Stimulated activated CD8-positive, alpha-beta memory T cell treated with anti-CD3 and anti-CD28 coated beads, Interleukin-2, amount 100 ng/mL, for 1 hour (primary cell): ENCODE measurements at places on chromosomes 5 and 9.

DNA sequence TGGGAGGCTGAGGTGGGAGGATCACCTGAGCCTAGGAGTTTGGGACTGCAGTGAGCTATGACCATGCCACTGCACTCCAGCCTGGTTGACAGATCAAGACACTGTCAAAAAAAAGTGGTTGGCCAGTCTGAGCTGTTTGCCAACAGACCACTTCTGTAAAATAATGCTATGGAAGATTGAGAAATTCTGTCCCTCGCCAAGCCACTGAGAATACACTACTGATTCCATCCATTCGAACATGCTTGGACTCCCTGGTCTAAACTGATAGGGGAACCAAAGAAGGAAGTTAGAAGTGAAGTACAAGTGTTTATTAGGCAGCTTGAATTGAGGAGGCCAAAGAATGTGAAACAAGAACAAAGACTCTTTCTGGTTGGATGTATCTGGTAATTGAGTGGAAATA is 27.2 kb downstream of the ENC1 start:
- no peak for DNase-seq

GRCh38 chr9:5886114-5886939 is 4.4 kb upstream of the MLANA start:
- DNase-seq, result peak; percentile 68

GRCh38 chr5:92222449-92222848 is 839.3 kb upstream of the ARRDC3 start:
- no peak for DNase-seq

GRCh38 chr5:68680366-68680765 is 413.4 kb upstream of the SLC30A5 start:
- no peak for DNase-seq

DNA sequence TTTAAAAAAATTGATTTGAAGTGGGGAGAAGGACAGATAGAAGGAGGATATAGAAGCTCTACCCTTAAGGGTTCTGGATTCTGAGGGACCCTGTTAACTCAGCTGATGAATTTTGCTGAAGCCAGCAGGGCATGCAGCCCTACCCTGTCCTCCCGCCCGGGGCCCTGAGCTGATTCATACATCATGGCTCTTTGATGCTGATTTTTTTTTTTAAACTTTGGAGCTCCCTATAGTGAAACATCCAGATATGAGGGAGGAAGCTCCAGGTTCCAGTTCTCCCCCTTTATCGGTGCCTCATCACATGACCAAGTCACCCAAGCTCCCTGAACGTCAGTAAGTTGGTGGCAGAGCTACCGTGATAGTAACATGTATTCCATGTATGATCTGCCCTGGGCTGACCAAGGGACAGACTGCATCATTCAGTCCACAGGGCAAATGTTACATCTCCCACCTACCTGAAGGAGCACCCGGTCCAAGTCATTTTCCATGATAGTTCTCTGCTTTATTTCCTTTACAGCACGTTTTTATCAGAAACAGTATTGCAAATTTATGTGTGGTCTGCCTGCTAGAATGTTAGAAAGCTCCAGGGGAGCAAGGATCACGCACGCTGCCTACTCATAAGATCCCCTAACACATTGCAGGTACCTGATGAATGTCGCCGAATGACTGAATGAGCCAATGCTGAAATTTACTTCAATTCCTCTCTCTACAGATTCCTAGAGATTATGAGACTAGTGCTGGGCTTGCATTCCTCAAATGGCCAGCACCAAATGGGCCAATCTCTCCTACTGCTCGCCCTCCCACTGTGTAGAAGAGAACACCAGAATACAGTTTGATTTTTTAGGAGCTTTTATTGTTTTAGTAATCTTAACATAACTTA is 25.9 kb downstream of the SPARC start:
- no peak for DNase-seq

DNA sequence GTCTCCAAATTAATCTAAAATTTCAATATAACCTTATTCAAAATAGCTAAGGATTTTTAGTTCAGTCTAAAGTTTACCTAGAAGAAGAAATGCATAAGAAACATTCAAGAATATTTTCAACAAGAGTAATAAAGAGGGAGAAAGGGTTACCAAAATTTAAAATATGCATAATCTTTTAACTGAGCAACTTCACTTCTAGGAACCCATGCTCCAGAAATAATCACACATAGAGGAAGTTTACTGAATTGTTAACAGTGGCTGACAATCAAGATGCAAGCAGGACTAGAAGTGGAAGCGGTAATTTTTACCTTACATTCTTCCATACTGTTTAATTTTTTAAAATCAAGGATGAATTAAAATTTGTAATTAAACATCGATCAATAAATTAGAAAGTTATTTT is 1.9 kb downstream of the PJA2 start:
- DNase-seq, result no peak

DNA sequence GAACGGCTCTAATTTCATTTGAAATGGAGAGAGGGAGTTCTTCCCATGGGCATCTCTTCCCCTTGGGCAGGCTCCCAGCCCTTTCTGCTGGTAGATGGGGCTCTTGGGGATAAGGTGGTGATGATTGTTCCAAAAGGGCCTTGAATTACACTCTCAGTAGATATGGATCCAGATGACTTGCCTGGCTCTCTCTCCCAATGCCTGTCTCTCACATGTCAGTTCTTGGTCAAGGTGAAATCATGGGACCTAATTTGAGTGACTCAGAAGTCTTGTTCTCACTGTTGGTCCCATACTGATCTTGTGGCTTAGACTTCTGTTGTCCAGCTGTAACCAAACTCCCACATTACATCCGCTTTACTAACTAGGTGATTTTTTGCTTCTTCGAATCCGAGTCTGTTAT is 317.0 kb upstream of the RFX3 start:
- DNase-seq, result no peak

- DNase-seq, result no peak
Observed at GRCh38 chr9:116156621-116157314, 3.2 kb downstream of the PAPPA start.

DNA sequence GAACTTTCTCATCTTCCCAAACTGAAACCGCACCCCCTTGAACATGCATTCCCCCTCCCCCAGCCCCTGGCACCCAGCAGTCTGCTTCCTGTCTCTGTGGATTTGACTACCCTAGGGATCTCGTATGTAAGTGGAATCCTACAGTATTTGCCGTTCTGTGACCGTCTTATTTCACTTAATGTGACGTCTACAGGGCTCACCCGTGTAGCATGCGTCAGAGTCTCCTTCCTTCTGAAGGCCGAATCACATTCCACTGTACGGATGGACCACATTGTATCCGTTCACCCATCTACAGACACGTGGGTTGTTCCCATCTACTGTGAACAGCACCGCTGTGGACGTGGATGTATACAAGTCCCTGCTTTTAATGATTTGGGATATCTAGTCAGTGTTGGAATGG is 4.5 kb downstream of the PRRX2 start:
- DNase-seq, result no peak

DNA sequence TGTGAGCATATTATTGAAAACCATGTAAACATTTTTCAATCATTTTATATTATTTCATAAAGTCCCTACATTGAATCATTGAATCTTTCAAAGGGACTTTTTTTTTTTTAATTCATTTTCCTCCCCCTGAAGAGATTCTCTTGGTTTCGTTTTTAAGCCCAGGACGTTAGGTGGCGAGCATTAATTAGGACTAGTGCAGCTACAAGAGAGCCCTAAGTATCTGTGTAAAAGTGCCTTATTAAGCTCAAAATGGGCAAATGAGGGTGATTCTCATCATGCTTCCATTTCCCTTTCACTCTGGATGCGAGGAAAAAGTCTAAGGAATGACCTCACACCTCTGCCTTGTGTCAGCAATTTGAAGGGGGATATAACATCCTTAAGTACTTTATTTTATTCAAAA is 517.9 kb upstream of the ITGA1 start:
- DNase-seq, result no peak

- DNase-seq, result no peak
Observed at GRCh38 chr5:26894719-26895263, 143.6 kb downstream of the CDH9 start.

- DNase-seq, result no peak
Observed at GRCh38 chr9:70135176-70135575, 91.5 kb downstream of the MAMDC2 start.
